ENCODE measurements at places on chromosomes 5 and 9.

- no peak for DNase-seq
Observed at GRCh38 chr5:3456121-3456681, 139.4 kb upstream of the IRX1 start.

DNA sequence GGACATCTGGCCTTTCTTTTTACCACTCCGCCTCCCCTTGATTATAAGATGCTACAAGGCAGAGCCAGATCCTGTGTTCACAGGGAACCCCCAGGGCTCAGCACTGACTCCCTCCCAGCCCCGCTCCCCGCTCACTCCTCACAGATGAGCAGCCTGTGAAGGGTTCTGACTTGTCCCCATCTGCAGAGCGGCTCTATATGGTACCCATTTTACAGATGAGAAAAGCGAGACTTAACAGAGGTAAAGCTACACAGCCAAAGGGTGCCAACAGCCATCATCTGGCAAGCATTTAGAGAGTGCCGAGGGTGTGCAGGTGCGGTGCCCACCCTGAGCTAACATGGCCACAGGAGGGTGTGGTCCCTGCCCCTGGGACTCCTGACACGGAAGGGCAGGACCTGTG is 18.8 kb downstream of the FIBCD1 start:
- DNase-seq: no peak

DNA sequence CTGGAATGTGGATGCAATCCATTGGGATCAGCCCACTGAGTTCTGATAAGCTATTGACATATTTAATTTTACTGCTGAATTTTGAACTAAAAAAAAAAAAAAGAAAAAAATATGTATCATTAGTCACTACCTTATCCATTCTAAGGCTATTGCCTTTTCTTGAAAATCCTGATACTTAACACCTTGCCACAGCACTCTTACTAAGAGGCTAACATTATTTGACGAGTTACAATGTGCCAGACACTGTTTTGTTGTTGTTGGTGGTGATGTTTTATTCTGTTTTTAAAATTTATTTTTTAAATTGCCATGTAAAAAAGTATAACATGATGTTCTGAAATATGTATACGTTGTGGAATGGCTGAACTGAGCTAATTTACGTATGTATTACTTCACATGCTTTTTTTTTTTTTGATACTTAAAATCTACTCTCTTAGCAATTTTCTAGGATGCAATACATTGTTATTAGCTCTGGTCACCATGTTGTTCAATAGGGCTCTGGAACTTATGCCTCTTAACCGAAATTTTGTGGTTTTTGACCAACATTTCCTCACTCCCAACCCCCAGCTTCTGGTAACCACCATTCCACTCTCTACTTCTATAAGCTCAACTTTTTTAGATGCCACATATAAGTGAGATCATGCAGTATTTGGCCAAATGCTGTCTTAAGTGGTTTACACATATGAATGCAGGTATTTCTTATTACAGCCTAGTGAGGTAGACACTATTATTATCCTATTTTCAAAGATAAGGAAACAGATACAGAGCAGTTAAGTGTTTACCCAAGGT is 134.8 kb upstream of the PCA3 start:
- no peak for DNase-seq

GRCh38 chr5:42547141-42547540 is 123.9 kb downstream of the GHR start:
- peak; percentile 15 for DNase-seq

DNA sequence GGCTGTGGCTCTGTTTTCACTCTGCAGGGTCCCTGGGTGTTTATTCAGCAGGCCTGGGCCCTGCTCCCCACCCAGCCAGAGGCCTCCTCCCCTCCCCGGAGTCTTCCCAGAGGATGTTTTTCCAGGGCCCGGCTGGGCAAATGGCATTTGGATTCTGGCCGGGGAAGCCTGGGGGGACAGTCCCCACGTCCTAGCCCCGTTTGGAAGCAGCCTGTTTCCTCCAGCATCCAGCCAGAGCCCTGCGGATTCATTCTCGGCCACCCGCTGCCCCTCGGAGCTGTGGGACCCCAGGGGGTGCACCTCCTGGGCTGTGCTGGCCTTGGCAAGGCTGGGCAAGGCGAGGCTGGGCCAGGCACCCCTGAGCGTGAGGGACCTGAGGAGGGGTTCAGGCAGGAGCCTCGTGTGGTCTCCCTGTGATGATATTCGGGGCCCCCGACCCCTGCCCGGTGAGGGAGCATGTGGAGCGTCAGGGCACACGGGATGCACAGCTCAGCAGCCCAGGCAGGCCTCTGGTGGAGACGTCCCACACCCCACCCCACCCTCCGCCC is 48.8 kb upstream of the EGFL7 start:
- DNase-seq: peak; percentile 23

GRCh38 chr9:93038918-93039317 is 19.6 kb upstream of the SUSD3 start:
- no peak for DNase-seq

DNA sequence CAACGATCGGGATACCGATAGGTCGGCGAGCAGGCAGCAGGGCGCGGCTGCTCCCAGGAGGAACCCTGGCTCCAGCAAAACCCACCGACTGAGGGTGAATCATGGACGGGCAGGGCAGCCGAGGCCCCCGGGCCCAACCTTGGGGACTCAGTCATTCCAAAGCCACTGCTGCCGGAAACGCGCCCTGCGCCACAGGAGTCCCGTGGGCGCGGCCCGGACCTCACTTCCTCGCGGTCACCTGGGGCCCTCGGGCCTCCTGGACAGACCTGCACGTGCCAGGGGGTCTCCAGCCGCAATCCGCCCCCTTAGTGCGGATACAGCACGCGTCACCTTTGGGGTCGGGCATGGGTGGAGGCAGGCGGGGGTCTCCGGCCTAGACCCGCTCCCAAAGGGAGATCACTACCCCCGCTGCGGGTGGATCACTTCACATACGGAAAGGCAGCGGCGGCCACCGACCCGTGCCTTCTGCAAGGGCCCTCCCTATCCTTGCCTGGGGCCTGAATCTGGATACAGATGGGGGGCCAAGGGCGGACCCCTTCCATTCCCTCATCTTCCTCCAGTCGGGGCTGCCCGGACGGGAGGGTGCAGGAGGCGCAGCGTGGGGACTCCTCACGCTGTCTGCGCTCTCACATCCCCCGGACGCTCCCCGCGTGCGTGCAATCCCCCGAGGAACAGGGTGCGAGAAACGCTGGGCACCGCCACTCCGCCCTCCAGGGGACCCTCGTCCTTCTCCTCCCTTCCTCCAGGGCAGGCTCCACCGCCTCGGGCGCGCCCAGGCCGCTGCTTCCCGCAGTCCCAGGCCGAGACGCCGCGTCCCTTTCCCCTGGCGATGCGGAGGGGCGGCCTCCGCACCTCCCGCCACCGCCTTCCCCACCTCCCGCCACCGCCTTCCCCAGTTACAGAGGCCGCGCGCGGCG is 586 bp downstream of the TXN start:
- peak; percentile 62 for DNase-seq

DNA sequence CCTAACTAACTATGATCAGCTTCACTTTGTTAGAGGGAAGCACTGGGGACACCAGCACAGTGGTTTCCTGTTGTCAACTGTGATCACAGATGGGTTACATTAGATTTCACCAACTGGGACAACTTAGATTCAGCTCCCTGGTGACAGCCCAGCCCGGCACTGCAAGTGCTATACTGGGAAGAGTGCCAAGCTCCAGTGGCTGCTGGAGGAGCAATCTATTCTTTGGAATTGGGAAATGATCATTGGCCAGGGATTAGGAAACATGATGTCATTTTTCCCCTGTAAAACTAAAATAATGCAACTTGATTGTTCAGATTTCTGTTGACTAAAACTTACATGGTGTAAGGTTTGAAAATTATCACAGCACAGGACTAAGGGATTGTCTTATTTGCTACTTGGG is 33.2 kb downstream of the PTGR1 start:
- DNase-seq: peak; percentile 13

DNA sequence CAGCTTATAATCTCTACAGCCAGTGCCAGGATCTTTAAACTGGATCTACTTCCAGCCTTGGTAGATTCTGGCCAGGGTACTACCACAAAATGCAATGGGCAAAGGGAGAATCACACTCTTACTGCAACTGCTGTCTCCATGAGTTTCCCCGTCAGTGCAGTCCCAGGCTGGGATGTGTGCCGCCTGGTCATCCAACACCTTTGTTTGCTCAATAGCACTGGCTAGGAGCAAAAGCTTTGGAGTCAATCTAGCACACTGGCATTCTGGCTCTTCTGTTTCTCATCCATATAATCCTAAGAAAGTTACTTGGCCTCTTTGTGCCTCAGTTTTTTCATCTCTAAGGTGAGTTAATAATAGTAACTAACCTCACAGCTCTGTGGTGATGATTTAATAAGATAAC is 96.9 kb downstream of the FBN2 start:
- DNase-seq: no peak

GRCh38 chr5:102971676-102972293 is 148.2 kb downstream of the GIN1 start:
- DNase-seq: peak; percentile 68

DNA sequence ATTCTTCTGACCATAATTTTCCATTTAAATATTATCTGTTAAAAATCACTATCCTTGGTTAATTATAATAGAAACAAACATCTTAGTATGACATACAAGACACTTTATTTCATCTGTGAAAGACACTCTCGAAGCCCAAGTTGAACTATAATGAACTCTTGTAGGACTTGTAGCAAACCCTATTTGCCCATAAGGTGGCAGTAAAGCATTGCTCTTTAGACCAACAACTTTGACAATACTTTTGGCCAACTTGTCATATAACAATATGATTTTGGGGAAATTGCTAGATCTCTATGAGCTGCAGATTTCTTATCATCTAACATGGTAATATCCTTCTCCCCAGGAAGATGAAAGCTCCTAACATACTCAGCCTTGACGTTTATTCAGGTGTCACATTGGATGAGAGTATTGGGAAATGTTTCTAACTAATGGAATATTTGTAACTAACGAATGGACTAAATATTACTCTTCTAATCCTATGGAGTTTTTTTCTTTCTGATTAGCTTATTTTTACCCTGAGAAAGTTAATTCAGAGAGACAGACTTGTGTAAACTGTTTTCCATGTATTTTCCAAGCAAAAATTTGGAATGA is 11.0 kb downstream of the SPINK14 start:
- DNase-seq: peak; percentile 58

DNA sequence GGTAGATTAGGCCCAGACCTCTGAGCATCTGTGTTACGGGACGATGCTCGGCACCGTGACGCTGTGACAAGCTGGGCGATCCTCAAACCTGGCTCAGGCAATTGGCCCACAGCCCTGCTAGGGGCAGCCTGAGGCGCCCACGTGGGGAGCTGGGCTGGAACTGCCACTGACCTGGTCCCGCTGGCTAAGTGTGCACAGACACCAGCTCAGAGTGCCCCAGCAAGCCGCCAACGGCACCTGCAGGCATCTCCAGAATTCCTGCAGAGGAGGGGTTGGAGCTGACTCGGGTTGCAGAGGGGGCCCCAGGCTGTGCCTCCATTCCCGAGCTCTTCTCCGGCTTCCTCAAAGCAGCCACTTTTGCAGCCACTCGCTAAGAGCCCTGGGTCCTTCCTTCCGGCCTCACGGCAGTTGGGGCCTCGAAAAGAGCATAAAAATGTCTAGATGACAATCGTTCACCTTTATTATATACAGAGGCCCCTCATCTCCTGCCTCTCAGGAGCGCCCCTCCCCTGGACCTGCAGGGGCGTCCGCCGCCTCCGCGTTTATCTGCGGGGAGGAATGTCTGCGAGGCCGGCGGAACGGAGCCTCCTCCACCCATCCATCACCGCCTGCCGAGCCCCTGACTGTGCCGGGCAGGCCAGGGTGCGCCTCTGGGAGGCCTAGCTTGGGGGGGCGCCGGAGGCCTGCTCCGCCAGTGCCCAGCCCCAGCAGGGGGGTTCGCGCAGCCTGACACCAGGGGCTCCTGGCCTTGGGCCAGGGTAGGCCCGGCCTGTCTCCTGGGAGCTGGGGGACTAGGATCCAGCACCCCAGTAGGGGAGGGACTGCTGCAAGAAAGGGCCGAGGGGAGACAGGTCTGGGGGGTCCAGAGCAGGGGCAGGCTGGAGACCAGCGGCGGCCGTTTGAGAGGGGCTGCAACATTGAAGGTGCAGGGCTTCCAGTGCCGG is 144.9 kb downstream of the BARX1 start:
- no peak for DNase-seq

GRCh38 chr5:32474209-32474854 is 29.8 kb upstream of the ZFR start:
- no peak for DNase-seq

DNA sequence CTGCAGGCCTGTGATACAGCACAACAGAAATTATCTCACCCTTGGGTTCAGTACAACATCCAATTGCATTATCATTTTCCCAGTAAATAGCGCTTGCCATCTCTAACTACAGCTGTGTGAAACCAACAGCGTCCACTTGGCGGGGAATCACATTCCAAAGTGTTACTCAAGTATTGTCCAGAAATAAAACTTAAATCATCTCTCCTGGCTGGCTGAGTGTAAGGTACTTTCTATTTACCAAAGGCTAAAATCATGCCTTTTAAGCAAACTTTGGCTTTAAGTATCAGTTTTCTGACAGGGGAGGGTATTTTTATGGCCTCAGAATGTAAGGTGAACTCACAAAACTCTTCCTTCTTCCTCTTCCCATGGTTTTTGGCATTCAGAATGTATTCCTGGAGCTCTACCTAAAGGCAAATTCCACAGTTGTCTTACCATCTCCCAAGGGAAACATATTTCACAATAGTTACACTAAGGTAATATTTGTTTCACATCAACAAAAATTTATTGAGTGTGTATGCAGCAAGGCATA is 205.6 kb upstream of the MPDZ start:
- DNase-seq: peak; percentile 6

DNA sequence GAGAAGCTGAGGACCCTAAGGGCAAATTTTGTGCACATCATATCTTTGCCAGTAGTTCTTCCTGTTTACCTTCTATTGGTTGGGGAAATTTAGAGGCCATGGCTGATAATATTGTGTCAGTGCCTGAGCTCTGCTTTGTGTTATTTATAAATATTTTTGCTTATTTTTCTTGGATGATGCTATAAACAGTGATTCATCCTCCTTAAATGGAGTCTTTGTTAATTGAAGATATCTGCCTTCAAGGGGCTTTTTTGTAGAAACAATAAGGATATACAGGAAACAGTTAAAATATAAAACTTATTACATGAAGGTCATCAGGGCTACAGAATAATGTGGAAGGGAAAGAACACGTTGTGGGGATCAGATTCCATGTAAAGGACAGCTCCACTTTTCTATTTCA is 78.0 kb downstream of the PAM start:
- DNase-seq: no peak

DNA sequence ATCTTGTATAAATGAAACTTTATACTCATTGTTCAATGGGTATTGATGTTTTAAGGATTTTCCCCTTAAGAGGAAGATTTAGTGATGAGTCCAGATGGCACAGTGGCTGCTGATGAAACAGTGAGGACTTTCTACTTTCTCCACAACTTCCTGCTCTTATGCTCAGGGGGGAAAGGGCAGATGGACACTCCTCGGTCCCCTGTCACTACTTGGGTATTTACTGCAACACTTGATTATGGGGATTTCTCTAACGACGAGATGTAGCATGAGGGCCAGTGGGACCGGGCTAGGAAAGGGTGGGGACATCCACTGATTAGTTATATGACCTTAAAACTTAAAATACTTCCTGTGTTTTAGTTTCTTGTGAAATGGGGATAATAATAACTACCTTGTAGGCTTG is 146.1 kb upstream of the HMHB1 start:
- DNase-seq: no peak

GRCh38 chr5:145350513-145350912 is 484.6 kb downstream of the PRELID2 start:
- DNase-seq: peak; percentile 73
